ENCODE measurements at places on chromosomes 3 and 15. TPM values are rescaled to one million over a fixed set of nuclear protein-coding genes. Genes with fewer than 3 reads are reported as not detected.

Gene EPHA6
- 0.98 TPM for total RNA-seq

Gene XRN1
- total RNA-seq: 72.8 TPM

Gene RASGRF1
- 3.0 TPM for total RNA-seq

Gene ABTB1
- total RNA-seq: 98.8 TPM

Gene RSRC1
- total RNA-seq: 44.2 TPM

Gene THAP10
- 3.4 TPM for total RNA-seq

Gene ARPIN
- total RNA-seq: 30.1 TPM

Gene CERS3
- 0.36 TPM for total RNA-seq

Gene SPG21
- total RNA-seq: 73.6 TPM

Gene RBM5
- total RNA-seq: 231 TPM

Gene C3orf70
- 12.9 TPM for total RNA-seq

Gene CRABP1
- 28.8 TPM for total RNA-seq

Gene NR2E3
- not detected for total RNA-seq

Gene SGO1
- total RNA-seq: 0.31 TPM

Gene LRRC31
- total RNA-seq: not detected

Gene IGSF11
- 19.8 TPM for total RNA-seq

Gene TYRO3
- total RNA-seq: 36.9 TPM

Gene ADAMTS17
- 2.3 TPM for total RNA-seq

Gene SAMD7
- total RNA-seq: not detected

Gene GADL1
- 0.27 TPM for total RNA-seq

Gene CCR8
- total RNA-seq: not detected

Gene NR1I2
- not detected for total RNA-seq

Gene CLDN1
- total RNA-seq: 130 TPM

Gene DNAJC13
- 71.4 TPM for total RNA-seq

Gene ACTC1
- 0.94 TPM for total RNA-seq

Gene RPSA
- 447 TPM for total RNA-seq
